ENCODE measurements at places on chromosomes 3 and 15.

GRCh38 chr3:152094406-152094805 lies 174.3 kb upstream of the MBNL1 start:
- DNase-seq, result no peak

- DNase-seq, result no peak
These were observed 18.3 kb downstream of the TMEM62 start for GRCh38 chr15:43151688-43152087.

- DNase-seq, result no peak
These were observed 16.3 kb downstream of the ISG20 start for GRCh38 chr15:88655103-88655553.

- no peak for DNase-seq
These were observed 4.3 kb downstream of the FYCO1 start for GRCh38 chr3:45991341-45991740.

DNA sequence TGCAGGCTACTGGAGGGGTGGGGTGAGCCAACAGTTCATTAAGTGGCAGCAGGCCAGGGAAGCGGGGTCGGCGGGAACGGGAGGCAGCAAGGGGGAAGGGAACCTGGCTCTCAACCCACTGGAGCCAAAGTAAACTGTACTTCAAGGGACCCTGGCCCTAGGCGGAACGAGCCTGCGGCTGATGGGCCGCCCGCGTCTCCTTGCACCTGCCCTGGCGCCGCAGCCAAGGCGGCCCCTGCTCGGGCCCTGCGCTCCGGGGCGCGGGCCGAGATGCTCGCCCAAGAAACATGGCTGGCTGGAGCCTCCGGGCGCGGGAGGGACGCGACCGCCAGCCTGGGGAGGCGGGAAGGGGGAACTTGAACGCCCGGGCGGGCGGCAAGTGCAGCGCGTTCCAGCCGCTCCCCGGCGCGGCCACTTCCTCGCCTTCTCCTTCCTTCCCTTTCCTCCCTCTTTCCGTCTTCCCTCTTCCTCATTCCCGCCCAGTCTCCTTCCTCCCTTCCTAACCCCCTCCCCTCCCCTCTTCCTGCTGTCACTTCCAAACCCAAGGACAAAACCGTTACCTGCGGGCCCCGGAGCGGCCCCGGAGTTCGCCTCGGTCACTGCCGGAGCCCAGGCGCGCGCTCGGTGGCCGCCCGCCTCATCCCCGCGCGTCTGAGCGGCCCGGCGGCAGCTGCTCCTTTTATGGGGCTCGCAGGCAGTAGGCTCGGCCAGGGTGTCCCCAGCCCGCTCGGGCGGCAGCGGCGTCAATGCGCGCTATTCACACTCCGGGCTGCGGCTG lies 489.7 kb downstream of the MAGI1 start:
- DNase-seq, result no peak

Measured in NCI-H1930 (cell line).